ENCODE measurements at places on chromosomes 5 and 9.
A peak's percentile ranks its signal among the peaks of the same experiment; 100 is the strongest.

GRCh38 chr9:106417685-106418084 is 445.3 kb upstream of the ZNF462 start:
- no peak for DNase-seq

- DNase-seq, result no peak
These were observed 16.4 kb upstream of the PDCD1LG2 start for GRCh38 chr9:5493679-5494511.

- DNase-seq, result no peak
These were observed 15.7 kb upstream of the TTC1 start for GRCh38 chr5:159993194-159993593.

DNA sequence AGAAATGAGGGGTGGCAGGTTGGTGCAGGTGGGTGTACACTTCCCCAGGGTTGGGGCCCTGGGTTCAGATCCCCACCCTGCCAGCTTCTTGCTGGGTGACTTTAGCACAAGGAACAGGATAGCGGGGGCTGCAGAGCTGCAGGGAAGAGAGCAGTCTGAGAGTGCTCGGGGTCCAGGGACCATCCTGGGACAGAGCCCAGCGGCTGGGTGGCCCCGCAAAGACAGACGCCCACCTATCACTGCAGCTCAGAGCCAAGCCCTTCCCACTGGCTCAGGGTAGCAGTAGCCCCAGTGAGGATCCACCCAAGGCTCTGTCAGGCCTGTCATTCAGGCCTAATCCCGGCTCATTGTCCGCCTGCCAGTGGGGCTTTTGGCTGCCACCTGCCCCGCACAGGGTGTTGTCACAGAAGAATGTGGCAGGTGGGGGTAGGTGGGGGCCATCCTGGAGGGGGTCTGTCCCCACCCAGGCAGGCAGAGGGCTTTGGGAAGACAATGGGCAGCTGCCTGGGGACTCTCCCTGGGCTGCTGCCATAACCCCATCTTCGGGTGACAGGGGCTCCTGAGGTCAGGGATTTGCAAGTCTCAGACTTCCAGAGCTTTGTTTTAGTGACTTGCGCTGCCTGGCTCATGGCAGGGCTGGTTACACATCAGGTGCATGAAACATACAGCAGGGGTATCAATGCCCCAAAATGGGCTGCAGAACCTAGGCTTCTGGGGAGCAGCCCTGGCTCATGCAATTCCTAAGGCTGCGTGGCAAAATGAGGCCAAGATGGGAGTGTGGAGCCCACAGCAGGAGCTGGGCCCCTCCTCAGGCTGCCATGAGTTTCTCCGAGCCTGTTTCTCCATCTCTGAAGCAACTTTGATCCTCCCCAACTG is 52.1 kb downstream of the BARX1 start:
- DNase-seq, result no peak

GRCh38 chr9:20619487-20620200 is 2.7 kb downstream of the MLLT3 start:
- DNase-seq, result no peak

- no peak for DNase-seq
These were observed 576.7 kb upstream of the ACO1 start for GRCh38 chr9:31807574-31808256.

DNA sequence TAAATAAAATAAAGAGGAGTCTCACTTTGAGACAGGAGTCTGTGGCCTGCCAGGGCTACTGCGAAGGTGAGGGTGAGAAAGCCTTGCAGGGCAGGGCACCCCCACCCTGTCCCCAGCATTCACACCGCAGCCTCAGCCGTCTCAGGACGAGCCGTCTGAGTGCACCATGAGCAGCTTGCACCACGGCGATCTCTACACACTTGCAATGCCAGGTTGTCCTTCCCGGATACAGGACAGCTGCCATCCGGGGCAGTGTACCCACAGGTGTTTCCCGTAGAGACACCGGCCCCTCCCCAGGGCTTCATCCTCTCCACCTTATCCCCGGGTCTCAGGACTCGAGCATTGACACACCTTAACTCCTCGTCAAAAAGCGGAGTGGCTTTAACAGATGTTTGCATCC is 43.3 kb downstream of the IRX2 start:
- no peak for DNase-seq

DNA sequence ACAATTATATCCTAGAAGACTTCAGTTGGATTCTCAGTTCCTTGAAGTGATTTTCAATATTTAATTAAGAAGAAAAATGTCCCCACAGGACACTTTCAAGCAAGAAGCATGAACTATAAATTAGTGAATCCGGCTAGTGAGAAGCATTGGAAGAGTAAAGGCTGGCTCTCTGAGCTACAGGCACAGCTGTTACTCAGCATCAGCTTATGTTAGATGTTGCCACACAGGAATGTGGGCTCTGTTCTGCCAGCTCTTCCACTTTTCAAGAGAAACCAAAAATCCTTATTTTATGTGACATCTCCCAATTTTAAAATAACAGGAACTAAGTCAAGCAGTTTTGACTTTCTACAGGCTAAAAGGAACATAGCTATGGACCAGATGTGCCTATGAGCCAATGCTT is 14.9 kb downstream of the ZNF474 start:
- no peak for DNase-seq

GRCh38 chr9:128370752-128371629 is at the start of gene URM1:
Gene URM1, plus strand, starts transcription at chr9:128371374. Its CDS starts 7 bp downstream, at chr9:128371381.
- DNase-seq, result peak; percentile 88

DNA sequence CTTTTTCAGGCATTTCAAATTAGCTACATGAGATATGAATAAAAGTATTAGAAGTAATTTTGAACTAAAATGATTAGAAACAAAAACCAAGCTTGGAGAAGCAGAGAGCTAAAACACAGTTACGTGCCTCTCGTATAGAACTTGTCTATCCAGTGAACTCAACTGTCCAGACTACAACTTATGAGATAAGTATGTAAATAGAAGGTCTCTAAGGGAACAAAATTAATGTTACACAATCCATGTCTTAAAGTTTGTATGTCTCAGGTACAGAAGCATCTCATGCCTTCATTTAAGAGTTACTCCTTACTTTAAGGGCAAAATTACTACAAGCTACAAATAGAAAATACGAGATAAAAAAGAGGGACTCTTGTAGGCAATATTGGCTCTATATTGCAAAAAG is 316.8 kb downstream of the CETN3 start:
- no peak for DNase-seq

GRCh38 chr5:148909766-148910165 is 83.4 kb downstream of the ADRB2 start:
- DNase-seq, result no peak

GRCh38 chr9:20112205-20112783 is 323.5 kb upstream of the SLC24A2 start:
- DNase-seq, result no peak

- DNase-seq, result no peak
These were observed 1147.5 kb upstream of the C9orf72 start for GRCh38 chr9:28720746-28721145.

GRCh38 chr5:146291421-146292074 is 47.1 kb upstream of the POU4F3 start:
- peak; percentile 44 for DNase-seq

DNA sequence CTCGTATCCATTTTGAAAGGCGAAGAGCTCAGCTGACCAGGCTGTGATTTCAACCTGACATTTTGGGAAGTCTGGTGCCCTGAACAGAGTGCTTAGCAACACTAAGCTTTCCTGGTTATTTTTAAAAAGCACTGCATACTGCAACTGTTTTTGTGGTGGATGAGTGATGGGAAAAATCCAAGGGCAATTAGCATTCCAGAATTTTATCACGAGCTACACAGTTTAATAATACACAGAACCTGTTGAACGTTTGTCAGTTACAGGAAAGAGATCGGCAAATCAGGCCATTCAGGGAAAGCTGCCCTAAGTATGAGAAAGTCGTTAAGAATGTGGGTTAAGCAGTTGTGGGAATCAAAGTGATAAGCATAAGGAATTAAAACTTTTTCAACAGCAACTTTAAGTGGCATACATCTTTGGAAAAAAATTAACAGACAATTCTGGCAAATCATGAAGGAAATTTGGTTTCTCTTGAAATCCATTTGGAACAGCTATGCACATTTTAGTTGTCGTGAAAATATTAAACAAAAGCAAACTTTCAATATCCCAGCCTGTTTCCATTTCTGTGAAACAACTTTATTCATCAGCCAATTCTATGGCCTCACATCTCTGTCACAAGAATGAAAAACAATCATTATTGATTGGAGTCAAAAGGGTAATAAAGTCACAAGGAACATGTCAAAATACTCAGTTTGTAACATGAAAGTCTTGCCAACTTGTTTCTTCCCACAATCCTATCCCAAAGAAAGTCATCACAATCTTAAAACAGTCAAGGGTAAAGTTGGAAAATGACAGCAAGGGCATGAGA is 25.7 kb downstream of the PUM3 start:
- no peak for DNase-seq

DNA sequence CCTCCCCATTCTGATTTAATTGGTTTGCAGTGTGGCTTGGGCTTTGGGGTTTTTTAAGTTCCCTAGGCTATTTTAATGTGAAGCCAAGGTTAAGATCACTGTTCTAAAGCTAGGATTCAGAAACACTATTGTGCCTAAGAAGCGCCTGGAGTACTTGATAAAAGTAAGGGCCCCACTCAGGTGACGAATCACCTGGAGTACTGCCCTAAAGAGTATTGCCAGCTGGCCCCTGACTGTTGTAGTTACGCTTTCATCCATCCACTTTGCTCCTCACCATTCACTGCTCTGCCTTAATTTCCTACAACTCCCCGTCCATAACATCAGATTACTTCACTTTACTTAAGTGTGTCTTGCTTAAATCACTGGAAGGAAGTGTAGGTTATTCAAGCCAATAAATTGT is 119.3 kb downstream of the CD180 start:
- no peak for DNase-seq

DNA sequence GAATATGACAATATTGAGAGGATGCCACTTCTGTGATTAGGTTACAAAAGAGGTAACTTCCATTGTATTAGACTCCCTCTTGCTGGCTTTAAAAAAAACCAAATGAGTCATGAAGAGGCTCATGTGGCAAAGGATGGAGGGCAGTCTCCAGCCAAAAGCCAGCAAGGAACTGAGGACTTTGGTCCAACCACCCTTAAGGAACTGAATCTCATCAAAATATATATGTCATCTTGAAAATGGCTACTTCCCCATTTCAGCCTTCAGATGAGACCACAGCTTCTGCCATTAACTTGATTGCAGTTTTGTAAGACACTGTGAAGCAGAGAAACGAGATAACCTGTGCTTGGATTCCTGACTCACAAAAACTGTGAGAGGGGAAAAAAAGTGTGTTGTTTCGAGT is 15.5 kb upstream of the TRIM32 start:
- no peak for DNase-seq

DNA sequence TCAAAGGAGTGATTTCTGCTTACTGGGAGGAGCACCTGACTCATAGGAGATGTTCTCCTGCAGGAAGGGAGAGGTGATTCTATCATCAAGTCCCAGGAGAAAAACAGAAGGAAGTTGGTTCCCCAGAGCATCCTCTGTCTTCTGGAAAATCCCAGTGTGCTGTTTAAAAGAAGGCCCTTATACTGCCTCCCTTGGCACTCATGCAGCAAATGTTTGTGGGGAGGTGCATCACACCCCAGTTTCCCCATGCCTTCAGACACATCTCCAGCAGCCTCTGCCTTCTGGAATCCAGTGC is 63.1 kb downstream of the PPARGC1B start:
- no peak for DNase-seq

GRCh38 chr9:126693428-126693944 is 79.8 kb downstream of the LMX1B start:
- DNase-seq, result no peak

DNA sequence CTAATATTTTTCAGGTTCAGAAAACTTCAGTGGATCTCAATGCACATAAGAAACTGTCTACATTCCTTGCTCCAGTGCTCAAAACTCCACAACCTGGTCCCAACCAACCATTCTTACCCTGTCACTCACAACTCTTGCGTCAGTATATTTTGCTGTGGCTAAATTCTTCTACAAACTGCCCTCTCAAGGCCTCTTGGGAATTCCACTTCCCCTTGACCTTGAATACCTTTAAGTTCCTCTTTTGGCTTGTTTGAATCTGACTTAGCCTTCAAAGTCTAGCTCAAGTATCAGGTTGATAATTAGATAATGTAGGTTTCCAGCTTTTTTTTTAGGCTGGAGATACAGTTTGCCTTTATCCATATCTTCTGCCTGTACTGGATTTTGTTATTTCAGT is 128.3 kb downstream of the SLF1 start:
- DNase-seq, result no peak

GRCh38 chr5:431711-432050 is 11.3 kb upstream of the EXOC3 start:
- no peak for DNase-seq

DNA sequence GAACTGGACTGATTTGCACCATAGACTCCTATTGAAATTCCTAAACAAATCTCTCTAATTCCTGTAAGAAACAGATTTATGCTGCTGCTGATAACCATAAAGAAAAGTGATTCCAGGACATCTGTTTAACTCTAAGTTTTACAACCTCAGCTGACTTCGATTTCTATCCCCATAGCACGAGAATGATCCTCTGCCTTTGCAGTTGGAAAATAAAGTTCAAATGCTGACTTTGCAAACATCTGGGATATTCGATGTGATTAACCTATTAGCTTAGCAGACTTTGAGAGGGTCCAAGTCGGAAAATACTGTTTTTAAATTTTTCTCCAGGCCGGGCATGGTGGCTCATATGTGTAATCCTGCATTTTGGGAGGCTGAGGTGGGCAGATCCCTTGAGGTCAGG is 247.3 kb downstream of the PSAT1 start:
- no peak for DNase-seq

DNA sequence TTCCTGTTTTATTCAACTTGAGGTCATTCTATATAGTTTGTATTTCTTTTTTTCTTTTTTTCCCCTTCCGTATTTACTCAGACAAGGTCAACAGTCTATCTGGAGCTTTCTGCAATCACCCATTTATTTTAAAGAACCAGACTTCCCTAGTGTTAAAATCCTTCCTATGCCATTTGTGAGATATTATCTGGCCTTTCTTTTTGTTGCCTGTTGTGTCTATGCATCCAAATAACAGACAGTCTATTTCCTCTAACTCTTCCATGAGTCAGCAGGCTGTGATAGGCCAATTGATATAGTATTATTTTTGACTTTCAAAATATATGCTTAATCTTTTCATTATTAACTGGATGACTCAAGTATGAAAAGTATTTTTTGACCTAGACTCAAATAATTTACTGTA is 291.2 kb upstream of the PTPRD start:
- peak; percentile 14 for DNase-seq

DNA sequence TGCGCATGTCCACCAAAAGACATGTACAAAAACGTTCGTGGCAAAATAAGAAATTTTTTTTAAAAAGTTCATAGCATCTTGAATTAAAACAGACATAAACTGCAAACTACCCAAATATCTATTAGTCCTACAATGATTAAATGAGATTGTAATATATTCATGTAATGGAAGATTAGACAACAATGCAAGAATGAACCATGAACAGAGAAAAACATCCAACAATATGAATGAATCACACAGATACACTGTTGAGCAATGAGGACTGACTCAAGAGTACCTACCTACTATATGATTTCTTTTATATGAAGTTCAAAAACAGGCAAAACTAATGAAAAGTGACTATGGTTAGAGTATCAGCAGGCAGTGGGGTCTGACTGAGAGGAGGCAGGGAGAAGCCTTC is 17.9 kb upstream of the CTNNAL1 start:
- no peak for DNase-seq

All from NCI-H146 (cell line).